ENCODE measurements at places on chromosomes 7 and 10. TPM values are rescaled to one million over a fixed set of nuclear protein-coding genes. Genes with fewer than 3 reads are reported as not detected.
A peak's percentile ranks its signal among the peaks of the same experiment; 100 is the strongest.

PIP gene
- not detected for total RNA-seq

TRIM50 gene
- not detected for total RNA-seq

CALHM1 gene
- not detected for total RNA-seq

ANLN gene
- 4.1 TPM for total RNA-seq

C10orf67 gene
- 1.1 TPM for total RNA-seq

CUBN gene
- 0.25 TPM for total RNA-seq

- no peak for DNase-seq
Observed at GRCh38 chr10:128958834-128959690, 508.0 kb upstream of the MGMT start.

GRCh38 chr10:124524991-124525653, 63.5 kb downstream of the LHPP start:
- no peak for DNase-seq

- no peak for DNase-seq
Observed at GRCh38 chr7:24438232-24438631, 135.0 kb upstream of the PALS2 start.

DNA sequence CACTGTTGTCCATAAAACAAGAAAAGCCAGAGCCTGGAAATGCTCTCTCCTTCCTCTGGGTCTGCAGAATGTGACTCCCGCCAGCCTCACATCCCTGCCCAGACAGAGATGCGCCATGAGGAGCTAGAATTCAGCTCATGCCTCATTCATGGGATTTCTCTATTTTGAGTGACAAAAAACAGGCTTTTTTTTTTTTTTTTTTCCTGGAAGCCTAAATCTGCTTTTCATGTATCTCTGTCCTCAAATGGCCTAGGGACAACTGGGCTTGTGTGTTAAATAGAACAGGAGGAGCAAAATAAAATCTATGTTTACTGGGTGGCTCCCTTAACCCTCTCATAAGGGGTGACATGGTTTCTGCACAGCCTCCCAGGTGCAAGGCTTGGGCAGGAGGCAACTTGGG, 679.7 kb upstream of the AUTS2 start:
- no peak for DNase-seq

GRCh38 chr10:646118-646524, 43.3 kb downstream of the DIP2C start:
- no peak for DNase-seq

GRCh38 chr7:48563334-48563733, 361.0 kb upstream of the CDC14C start:
- no peak for DNase-seq

- DNase-seq, result no peak
Observed at GRCh38 chr10:104054430-104054829, 31.2 kb downstream of the COL17A1 start.

- peak; percentile 8 for DNase-seq
Observed at GRCh38 chr7:8295638-8296361, 33.8 kb upstream of the ICA1 start.

- DNase-seq, result no peak
Observed at GRCh38 chr7:12323415-12323814, 80.2 kb downstream of the VWDE start.

DNA sequence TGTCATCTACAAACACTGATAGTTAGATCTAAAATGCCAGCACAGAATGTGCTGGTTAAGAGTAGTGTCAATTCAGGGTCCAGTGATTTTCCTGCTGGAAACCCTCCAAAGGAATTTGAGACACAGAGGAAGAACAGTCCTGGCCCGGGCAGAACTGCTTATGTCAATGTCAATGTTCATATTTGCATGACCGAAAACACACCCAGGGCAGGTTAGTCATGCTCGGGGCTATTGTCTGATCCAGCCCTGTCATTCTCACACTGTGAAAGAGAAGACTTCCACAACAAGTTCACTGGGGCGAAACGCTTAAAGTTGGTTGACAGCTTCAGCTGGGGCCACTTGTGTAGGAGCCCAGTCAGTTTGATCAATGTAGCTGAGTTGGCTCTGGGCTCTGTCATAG, 139.3 kb downstream of the C1GALT1 start:
- no peak for DNase-seq

GRCh38 chr7:92665926-92666325, 75.7 kb upstream of the FAM133B start:
- DNase-seq, result no peak

DNA sequence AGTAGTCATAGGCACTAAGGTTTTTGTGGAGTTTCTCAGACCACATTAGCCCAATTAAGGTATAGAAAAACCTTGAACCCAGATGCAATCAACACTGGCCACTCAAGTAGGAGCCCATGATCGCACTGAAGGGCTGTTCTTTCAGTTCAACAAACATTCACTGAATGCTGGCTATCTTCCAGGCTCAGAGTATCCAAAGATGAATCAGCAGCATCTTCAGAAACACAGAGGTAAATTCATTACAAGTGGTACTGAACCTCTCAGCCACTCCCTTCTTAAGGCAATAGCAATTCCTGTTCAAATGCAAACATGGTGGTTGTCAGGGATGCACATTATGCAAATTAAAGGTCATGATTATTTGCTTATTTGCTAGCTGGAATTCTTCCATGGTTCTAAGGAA, 17.1 kb downstream of the KCNK18 start:
- DNase-seq, result no peak

DNA sequence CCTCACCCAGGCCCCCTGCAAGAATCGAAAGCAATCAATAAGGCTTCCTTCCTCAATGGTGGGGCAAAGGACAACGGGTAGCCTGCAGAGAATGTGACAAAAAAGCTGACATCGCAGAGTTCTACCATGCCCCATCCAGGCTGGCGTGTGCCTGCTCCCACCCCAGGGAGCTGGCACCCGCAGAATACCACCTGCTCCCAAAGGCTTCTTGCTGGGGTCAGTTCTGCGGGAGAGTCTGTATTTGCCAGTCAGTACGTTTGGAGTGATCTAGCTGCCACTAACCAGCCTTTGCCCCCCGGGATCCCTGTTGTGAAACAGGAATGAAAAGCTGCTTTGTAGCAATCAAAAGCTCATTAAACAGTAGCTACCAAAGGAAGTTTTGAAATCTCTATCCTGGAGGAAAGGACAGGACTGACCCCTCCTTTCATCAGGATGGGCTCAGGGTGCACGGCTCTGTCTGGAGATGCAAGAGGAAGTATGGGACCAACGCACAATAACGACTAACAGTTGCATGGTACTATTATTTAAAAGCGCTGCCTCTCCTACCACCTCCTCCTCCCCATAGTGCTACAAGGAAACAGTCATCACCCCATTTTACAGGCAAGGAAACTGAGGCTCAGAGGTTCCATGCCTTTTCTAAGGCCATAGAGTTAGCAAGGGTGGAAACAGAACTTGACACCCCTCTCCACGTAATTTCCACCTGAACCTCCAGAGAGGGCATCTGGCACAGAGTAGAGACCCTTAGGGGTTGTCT, 67.0 kb downstream of the FGFR2 start:
- no peak for DNase-seq

GRCh38 chr7:92769844-92770243, 66.5 kb downstream of the CDK6 start:
- DNase-seq, result no peak

GRCh38 chr10:18528292-18528691, 123.1 kb downstream of the NSUN6 start:
- DNase-seq, result no peak

- DNase-seq, result no peak
Observed at GRCh38 chr7:139876622-139877283, 47.7 kb downstream of the TBXAS1 start.

- no peak for DNase-seq
Observed at GRCh38 chr10:132922872-132923271, 19.5 kb downstream of the CFAP46 start.

- no peak for DNase-seq
Observed at GRCh38 chr7:82142263-82142864, 301.2 kb downstream of the CACNA2D1 start.

- peak; percentile 15 for DNase-seq
Observed at GRCh38 chr10:76303682-76304316, 872.4 kb downstream of the LRMDA start.

DNA sequence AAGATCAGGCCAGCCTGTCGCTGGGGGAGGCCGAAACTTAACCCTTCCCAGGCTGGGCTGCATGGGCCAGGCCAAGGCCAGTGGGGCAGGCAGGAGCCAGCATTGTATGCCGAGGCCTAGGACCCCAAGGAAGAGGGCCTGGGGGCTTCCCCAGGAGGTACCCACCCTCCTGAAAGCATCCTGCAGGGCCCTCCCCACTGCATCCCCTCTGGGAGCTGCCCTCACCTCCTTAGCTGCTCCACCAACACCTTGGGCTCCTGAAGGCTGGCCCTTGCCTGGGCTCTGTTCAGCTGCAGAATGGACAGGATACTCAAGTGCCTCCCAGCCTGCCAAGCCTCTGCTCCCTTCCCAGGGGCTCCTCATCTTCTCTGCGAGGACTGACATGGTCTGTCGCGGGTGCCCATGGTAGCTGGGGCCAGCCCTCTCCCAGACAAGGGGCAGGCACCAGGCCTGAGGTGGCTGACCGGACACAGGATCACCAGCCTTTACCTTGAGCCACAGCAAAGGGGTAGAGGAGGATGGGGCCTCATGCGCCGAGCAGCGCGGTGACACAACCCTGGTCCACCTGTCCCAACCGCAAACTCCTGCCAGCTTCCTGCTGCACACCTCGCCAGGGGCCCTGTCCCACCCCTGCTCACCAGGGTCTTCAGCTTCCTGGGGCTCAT, 94.2 kb downstream of the MICALL2 start:
- DNase-seq, result no peak

All from activated T-cell treated with anti-CD3 and anti-CD28 coated beads, Interleukin-2, amount 50 U/mL, for 4 hours (primary cell).